Right kidney (tissue), 9 donors: ENCODE measurements at places on chromosomes 12 and 14.

DNA sequence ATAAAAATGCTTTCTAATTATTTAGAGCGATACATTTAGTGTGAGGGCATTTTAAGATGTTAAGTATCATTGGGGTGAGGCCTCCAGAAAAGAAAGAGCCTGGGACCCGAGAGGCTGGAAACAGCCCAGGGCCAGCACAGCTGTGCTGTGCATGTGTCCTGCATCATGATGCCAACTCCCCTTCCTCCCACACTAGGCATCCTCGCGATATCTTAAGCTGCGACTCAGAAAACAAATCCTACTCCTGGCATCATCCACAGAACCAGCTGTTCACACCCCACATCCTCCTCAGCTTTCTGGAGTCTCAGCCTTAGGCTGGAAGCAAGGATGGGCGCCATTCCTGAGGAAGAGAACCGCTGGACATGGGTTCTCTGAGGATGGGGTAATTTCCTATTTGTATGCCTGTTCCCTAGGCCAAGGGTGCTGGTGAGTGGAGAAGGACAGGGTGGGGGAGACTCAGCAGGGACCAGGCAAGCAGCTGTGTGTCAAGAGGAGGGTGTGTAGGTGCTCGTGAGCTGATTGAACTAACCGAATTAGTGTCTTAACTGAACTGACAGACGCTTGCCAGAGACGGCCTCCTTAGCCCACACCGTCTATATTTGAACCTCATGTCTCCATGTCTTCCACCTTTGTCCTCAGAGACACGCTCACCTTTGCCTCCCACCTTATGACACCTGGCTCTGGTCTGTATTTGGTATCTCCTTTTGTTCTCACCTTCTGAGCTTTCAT lies 15.6 kb upstream of the MCRS1 start:
- DNase-seq = no peak

DNA sequence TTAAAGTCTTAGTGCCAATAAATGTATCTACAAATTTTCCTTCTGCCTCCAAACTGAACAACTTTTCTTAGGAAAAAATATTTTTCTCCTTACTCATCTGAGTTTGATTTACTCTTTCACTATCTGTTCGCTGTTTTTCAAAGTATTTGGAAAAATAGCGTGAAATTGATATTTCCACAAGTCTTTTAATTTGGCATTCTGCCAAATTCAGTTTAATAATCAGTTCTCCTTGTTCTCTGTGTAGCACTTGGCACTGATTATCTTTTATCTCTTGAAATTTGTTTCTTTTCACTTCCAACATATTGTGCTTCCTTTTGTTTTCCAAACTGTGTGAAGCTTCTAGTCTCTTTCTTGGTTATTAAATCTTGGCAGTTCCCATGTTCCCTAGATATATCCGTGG lies 559.8 kb downstream of the RPL10L start:
- no peak for DNase-seq

GRCh38 chr12:113128802-113129663 lies 6.5 kb downstream of the RASAL1 start:
- DNase-seq = no peak

DNA sequence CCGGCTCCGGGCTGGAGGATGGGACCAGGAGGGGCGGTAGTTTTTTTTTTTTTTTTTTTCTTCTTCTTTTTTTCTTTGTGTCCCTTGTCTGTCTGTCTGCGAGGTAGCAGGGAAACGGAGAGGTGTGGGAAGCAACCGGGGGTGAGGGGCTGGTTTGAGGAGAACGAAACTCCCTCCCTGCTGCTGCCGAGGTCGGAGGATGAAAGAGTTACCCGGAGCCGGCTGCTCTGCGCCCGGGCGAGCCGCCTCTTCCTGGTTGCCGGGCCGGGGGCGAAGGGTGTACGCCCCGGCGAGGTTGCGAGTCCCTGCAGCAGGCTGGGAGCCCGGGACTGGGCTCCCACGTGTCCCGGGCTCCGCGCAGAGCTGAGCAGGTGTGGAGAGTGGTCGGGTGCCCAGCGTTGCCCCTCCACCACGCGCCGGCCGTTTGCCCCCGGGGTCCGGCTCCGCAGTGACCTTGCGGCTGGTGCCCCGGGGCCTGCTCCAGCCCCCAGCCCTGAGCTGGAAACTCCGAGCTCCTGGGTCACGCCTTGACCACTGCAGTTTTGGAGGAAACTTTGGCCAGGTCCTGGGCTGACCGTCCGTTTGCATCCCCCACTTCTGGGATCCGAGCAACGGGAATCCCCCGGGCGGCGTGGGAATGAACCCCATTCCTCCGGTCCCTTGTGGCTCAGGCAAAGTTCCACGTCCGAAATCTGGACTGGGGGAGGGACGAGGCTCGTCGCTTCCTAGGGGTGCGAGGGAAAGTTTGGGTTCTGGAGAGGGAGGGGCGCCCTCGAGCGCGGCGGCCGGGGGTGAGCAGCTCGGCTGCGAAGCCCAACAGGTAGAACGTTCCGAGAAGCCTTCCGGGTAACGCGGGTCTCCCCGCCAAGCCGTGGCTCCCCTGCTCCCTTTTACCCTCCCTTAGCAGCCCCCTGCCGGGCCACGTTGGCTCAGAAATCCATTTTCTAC lies 1.3 kb downstream of the CHST11 start:
- peak; percentile 71 for DNase-seq

GRCh38 chr12:124405592-124405991 lies 110.7 kb downstream of the RFLNA start:
- no peak for DNase-seq

DNA sequence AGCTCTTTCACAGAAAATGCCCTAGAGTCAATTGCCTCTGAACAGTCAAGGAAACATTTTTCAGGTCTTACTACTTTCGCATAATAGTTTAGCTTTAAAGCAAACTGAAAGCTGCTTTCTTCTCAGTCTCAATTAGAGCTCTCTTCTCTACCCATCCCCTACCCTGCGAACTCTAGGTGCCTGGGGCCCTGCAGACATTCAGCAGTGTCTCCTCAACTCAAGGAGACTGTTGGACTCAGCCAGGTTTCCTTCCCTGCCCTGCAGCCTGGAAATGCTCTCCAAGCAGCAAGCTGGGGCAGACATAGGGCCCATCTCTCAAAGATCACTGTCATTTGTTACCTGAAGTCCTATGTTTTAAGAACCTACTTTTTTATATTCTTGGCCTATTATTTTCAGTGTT lies 312.5 kb upstream of the PRICKLE1 start:
- DNase-seq = no peak

DNA sequence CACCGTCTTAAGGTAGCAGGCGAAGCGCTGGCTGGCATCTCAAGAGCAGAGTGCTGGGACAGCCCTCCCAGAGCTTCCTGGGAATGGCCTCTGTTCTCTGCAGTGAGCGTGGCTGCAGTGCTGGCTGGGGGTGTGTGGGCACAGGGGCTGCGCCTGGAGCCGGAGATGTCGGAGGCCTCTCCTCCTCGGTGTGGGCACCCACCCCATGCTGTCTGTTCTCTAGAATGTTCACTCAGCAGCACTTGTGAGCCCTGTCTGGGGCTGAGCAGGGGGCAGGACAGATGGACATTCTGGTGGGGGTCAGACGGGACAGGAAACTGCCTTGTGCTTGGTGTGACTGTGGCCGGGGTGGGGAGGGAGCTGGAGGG lies 15.9 kb downstream of the FBRSL1 start:
- no peak for DNase-seq

DNA sequence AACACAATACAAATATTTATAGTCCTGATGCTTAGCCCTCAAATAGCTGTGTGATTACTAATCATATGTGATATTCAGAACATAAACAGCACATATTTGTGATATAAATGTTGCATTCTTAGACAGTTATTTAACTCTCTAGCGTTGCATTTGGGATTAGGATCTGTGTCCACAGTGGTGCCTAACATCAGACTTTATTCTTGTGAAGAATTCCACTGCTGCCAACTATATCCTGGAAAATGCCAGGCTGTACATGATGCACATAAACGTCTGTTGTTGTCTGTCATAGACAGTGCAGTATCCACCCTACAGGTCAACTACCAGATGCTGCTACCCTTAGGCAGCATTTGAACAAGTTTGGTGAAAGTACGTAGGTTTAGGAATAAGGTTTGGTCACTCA lies 39.0 kb downstream of the SLC38A4 start:
- DNase-seq = no peak

- DNase-seq = no peak
Measured at GRCh38 chr14:72583316-72584272, 310.3 kb downstream of the DPF3 start.

DNA sequence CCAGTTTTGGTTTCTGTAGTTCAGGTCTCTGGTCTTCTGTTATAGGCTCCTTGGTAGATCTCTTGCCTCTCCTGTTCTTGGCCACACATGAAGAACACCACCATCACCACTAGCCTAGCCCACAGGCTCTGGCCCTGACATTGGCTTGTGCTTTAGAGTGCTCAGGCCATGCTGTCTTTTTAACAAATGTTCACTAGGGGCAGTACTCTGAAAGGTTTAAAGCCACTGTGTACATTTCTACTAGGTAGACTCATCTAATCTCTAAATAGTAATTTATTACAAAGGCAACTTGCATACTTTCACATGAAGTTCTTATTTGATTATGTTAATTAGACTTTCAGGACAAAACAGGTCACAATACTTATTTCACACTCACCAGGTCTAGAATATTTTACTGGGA lies 38.3 kb downstream of the PDE6H start:
- no peak for DNase-seq

DNA sequence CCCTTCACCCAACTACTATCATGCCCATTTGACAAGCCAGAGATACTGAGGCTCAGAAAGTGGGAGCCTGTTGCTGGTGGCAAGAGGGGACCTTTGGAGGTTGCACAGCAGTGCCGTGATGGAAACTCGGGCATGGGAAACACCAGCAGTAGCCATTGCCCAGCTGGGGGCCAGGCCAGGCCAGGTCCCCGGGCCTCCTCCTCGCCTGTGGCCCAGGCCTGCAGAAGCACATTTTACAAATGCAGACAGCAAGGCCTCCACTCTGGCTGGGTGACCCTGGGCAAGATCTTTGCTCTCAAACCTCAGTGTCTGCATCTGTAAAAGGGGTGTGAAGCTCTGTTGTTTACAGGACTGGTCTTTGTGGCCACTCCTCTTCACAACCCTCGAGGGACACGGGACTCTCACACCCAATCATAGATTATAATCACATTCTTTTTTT lies 4.5 kb upstream of the SH2B3 start:
- no peak for DNase-seq

DNA sequence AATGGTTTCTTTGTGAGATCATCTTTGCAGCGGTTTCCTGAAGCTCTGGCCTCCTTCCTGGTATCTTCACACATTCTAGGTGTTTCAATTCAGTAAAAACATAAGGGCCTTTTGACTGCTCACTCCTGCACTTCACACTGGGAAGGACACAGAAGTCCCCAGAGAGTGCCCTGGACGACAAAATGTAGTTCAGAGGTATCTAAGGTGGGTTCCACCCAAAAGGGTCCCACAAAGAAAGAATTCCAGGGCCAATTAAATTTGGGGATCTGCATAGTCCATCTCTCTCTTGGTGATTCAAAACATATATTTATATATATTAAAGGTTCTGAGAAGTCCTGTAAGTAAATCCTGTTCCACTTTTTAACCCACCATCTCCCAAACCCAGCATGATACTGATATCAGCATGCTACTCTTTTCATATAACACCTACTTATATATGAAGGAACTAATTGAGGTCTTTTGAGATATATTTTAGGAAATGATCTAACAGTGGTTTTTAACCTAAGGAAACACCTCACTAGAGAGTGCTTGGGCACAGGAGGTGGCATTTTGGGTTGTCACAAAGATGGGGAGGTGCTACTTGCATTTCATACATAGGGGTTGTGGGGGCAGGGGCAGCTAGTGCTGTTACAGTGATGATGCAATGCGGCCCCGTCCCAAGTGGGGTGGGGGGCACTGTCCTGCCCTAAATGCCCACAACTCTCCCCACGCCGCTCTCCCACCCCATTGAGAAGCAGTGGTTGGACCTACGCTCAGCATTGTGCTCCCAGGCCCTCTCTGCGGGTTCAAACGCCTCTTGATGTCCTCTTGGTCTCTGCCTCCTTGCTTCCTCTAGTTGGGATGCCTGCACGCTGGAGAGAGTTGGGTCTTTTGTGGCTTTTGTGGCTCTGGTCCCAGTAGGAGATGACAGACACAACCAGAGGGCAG lies 109.4 kb downstream of the ARF6 start:
- no peak for DNase-seq

DNA sequence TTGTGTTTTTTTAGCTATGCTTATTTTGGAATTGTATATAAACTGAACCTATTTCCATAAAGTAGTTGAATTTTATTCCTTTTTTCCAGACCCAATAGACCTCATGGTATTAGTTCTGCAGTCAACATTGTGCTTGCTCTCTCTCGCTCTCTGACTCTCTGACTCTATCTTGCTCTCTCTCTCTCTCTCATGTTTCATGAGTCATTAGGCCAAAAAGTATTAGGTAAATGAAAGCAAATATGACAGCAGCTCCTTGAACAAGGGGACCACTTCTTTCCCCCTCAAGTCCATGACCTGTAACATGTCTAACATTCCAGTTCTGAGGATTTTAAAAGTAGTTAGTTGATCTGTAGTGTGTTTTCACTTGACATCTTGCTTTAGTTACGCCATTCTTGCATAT lies 14.0 kb upstream of the C12orf71 start:
- no peak for DNase-seq

DNA sequence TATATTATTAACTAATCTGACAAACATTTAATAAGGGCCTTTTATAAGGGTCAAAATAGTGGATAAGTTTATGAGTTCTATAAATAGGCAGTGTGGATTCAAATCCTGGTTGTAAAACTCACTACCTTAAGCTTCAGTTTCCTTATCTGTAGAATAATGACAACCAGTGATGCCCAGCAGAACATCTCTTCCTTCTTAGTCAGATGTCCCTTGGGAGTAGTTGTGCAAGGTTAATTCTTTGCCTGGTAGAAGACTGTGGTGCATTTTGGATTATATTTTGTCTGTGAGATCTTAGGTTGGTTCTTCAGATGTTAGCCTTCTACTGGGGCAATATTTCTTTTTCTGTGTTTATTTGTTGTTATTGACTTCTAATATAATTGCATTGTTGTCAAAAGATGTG lies 59.5 kb downstream of the ARID2 start:
- no peak for DNase-seq

GRCh38 chr12:54265364-54265812 lies 14.5 kb downstream of the CBX5 start:
- no peak for DNase-seq

GRCh38 chr14:102264355-102264754 lies 40.6 kb downstream of the MOK start:
- no peak for DNase-seq

- DNase-seq = no peak
Measured at GRCh38 chr12:99476956-99477355, 170.6 kb upstream of the GARIN6 start.

- no peak for DNase-seq
Measured at GRCh38 chr14:90850487-90850886, 34.3 kb upstream of the TTC7B start.

DNA sequence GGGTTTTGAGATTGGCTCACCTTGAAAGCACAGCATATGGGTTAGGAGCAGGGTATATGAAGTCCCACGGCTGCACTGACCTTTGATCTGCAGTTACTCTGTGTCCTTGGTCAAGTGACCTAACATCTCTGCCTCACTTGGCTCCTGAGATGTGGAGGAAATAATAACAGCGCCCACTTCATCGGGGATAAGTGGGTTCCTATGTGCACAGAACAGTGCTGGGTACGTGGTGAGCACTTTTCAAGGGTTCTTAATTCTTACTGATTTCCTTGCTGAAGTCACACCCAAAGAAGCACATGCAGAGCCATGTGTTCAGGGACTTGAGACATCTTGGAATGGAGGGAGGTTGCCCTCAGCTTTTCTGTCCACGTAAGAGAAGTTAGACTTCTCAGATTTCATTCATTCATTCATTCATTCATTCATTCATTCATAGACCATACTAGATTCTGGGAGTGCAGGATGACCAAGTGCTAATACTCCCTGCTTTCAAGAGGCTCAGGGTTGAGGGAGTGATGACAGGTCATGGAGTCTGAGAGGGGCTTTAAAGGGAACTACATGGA lies 39.4 kb downstream of the ADGRD1 start:
- DNase-seq = no peak

GRCh38 chr12:3720772-3721171 lies 32.1 kb downstream of the CRACR2A start:
- DNase-seq = no peak
